ENCODE measurements at places on chromosomes 2 and 18.

GRCh38 chr2:152920846-152921245 is 202.4 kb downstream of the ARL6IP6 start:
- DNase-seq, result peak; percentile 1

- DNase-seq, result no peak
These were observed 23.6 kb upstream of the RAB1A start for GRCh38 chr2:65153515-65153914.

DNA sequence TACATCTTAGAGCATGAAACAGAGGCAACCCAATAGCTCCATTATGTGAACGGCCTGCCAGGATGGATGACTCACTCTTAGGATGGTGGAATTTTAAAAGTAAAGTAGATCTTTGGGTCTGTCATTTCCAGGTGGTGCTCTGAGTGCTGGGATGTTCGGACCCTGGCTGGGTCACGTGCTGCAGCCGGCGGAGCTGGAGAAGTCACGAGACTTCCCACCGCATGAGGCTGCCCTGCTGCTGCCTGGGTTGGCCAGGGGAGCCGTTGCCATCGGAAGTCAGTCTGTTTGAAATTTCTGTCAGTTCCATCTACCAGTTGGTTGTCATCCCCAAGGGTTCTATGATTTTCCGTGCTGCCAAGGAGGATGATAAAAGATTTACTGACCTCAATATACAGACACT is 93.3 kb upstream of the ALKAL2 start:
- DNase-seq, result no peak

- DNase-seq, result no peak
These were observed 31.6 kb upstream of the TPO start for GRCh38 chr2:1381644-1382043.

DNA sequence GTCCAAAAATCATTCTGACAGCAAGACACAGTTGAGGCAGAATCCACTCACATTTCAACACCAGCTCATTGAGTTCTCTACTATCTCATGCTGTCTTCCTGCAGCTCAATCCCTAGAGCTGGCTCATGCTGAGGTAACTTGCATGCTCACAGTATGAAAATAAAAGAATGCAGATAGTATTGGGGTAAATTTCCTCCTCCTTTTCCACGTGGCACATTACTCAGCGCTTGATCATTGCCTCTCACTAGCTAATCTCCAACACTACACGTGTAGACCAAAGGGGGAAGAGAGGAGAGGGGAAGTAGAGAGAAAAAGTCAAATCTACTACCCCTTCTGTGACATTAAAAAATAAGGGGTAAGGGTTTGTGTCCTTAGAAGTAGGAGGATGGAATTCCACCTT is 300.6 kb downstream of the AFF3 start:
- DNase-seq, result peak; percentile 90

DNA sequence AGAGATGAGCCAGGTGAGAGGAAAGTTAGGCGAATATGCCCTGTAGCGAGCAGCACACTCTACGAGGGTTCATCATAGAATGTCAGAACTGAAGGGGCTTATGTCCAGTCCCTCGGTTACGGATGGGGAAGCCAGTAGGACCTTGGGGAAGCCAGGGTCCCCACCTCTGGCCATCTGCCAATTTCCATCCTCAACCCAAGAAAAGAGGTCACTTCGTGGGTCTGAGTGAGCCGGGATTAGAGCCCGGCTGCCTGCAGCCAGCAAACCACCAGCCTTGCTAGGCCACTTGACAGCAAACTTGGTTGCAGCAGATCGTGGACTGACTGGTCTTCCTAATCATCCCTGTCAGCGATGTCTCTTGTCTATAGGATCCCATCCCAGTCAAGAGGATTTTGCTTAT is 11.4 kb downstream of the CIB4 start:
- DNase-seq, result no peak

DNA sequence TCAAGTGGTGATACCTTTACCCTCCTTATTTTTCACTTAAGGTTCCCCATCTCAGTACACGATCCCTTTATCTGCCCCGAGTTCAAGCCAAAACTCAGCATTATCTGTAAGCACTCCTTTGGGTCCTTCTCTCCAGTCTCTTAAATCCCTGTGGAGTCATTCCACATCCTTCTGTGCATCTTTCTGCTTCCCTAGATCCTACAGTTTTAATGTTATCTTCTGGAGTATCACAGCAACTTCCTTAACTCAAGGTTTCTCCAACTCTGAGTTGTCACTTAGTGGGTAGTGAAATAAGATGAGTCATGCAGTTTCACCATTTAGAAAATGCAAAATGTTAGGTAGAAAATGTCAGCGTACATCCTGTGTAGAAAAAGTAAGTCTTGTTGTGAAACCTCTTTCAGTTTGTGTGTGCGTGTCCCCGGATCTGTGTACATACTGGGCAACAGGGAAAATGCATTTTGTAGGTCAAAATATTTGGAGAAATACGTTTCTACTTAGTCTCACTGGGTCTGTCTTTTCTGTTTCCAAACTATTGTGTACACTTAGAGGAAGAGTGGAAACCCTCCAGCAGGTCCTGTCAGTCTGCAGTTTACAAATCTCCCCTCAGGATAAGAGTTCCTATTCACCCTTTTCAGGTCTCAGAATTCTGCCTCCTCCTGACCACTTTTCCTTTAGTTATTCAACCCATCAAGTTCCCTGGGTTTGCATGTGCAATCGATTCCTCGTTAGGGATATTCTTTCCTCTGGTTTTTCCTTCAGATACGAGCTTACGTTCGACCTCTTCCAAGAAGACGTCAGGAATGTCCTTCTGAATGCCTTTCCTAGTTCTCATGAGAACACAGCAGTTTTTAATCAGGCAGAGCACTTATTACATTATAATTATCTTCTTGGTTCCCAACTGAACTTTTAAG is 154.8 kb downstream of the TGIF1 start:
- peak; percentile 97 for DNase-seq

DNA sequence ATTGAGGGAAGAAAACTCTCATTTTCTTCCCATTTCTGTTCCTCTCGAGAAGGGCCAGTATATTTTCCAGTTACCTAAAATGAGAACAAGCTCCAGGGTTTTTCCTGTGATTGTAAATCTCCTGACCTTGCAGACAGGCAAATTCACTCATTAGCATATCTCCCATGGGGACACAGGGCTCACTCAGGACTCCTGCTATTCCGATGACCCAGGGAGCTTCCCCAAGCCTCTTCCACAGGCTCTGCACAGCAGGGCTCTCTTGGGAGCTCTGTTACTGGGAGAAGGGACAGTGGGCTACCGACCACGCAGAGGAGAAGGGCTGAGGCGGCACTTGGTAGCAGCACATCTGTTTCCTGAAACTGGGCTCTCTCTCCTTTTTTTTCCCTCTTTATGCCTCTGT is 135.2 kb upstream of the CAPN13 start:
- DNase-seq, result no peak

- no peak for DNase-seq
These were observed 173.4 kb downstream of the LRRTM4 start for GRCh38 chr2:77348821-77349220.

DNA sequence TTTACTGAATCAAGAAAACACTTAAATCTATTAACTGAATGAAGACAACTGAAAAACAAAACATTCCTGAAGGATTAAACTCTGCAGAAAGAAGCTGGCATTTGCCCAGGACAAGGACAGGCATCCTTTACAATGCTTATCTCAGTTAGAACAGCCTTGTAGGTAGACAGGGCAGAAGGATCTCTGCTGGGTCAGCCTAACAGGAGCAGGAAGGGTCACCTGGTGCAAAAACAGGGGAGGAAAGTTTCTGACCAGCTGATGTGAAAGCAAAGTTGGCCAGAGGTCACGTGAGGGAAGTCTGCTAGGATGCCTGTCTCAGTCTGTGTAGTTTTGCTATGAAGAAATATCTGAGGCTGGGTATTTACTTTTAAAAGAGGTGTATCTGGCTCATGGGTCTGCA is 348.6 kb downstream of the ANAPC1 start:
- DNase-seq, result peak; percentile 56

GRCh38 chr2:236690726-236691125 is 121.1 kb downstream of the ACKR3 start:
- no peak for DNase-seq

- DNase-seq, result no peak
These were observed 114.3 kb downstream of the CELF4 start for GRCh38 chr18:37451239-37451825.

- no peak for DNase-seq
These were observed 64.3 kb downstream of the NFATC1 start for GRCh38 chr18:79459946-79460480.

DNA sequence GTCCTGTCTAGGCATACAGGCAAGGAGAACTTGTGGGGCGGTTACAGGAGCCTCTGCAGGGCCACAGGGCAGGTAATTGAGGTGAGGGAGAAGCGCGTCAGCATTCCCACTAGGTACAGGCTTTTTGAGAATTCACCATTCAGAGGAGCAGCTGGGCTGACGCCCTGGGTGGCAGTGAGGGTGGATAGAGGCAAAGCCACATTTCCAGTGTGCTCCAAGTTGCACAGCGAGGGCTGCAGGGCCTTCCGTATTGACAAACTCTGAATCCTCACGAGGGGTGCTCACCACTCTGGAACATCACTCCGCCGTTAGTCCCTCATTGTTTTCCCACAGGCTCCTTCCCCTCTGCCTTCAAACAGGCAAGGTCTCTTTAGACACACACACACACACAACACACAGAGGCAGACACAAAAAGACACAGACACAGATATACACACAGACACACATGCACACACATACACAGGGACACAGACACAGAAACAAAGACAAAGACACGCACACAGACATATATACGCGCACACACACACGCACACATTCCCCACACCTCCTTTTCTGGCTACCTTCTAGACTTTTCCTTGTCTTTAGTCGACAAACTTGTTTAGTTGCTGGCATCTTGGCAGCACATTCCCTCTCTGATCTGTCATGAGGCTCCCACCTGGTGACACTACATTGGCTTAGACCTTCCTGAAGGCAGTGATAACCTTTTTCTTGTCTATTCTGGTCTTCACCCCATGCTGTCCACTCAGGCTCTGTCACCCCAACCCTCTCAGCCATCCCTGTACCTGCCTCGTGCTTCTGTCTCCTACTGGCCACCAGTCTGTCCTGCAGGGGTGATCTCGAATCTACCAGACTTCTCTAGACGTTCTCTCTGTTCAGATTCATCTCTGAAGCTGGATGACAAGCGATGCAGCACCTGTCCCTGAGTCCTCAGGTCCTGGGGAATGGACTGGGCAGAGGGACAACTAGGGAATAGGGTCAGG is 136.8 kb downstream of the ALPK2 start:
- no peak for DNase-seq

DNA sequence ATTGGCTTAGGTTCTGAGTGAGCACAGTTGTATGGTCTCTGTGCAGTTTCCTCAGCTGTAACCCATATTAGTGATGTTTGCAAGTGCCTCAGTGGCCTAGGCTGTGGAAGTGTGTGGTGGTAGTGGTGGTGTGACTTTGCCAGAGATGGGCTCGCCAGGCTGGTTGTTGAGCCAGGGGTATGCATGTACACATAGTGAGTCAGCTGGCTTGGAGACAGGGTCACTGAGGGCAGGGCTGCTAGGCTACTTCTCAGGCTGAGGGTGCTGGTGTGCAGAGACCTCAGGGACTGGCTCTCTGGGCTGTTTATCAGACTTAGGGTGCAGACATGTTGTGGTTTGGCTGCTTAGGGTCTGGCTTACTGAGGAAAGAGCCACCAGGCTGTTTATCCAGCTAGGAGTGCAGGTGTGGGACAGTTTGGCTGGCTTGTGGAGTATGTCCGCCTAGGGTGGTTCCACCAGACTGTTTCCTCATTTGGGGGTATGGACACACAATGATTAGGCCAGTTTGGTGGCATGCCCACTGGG is 15.0 kb downstream of the APLF start:
- no peak for DNase-seq

DNA sequence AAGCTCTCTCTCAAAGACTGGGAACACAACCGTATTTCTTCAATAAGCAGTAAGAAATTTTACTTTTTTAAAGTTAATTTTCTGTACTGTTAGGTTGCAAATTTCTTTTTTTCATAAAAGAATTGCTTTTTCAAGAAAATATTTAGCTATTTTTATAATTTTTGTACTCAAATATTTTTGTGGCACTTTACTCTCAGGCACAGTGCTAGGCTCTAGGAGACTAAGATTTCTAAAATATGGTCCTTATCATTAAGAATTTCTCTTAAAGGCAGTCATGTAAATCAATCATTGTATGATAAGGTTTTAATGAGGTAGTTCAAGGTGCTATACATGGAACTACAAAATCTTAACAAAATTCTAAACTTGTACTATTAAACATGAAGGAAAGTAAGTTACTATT is 61.4 kb downstream of the MTX2 start:
- no peak for DNase-seq

- DNase-seq, result no peak
These were observed 32.7 kb upstream of the ALKAL2 start for GRCh38 chr2:320561-320960.

GRCh38 chr2:26649992-26650712 is 9.0 kb upstream of the CIB4 start:
- no peak for DNase-seq

- no peak for DNase-seq
These were observed 1.7 kb downstream of the HOXD8 start for GRCh38 chr2:176130957-176131847.

- peak; percentile 41 for DNase-seq
These were observed 44.6 kb downstream of the DPP4 start for GRCh38 chr2:162029287-162029901.

GRCh38 chr2:207658156-207658555 is 33.0 kb upstream of the METTL21A start:
- no peak for DNase-seq

DNA sequence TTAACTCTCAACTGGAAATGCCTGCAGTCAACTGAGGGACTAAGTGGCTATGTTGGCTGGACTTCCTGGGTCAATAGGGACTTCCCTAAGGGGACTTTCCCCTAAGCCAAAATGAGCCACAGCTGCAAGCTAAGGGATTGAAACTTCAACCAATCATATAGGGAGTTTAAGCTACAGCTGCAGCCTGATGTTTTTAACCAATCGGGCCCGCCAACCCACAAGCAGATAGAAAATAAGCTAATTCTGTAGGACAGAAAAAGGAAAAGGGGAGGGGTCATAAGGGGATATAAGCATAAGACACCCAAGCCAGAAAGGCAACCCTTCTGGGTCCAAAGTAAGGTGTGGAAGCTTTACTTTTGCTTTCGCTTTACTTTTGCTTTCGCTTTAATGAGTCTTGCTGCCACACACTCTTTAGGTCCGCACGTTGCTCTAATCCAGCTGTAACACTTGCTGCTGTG is 927.5 kb downstream of the ERBB4 start:
- no peak for DNase-seq

GRCh38 chr2:43345391-43345813 is 119.0 kb upstream of the ZFP36L2 start:
- DNase-seq, result peak; percentile 24

- DNase-seq, result no peak
These were observed 47.2 kb upstream of the LOXHD1 start for GRCh38 chr18:46704189-46704588.

DNA sequence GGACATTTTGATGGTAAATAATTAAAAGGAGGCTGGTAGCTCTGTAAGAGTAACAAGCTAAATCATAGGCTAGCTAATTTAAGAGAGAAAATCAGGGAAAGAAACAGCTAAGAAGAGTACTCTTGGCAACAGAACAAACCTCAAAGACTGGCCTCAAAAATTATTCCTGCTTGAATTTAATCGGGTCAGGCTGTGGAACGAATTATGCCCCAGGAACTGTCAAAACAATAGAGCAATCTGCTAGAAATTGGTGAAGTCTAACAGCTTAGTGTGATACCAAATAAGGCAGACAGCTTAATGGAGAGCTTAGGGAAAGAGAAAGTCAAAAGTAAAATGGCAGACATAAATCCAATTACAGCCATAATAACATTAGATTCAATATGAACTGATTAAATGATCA is 215.7 kb downstream of the MREG start:
- DNase-seq, result peak; percentile 63

GRCh38 chr2:160694631-160695030 is 201.0 kb upstream of the RBMS1 start:
- DNase-seq, result no peak

All from fibroblast of skin of right biceps (primary cell).